GM23248 (cell line): ENCODE measurements at places on chromosomes 2 and 18.

- H3K4me1 ChIP-seq, result no peaks in the 10 kb centered on the region
- no peak overlapping the region for H3K27ac ChIP-seq
- no peak overlapping the region for H3K4me3 ChIP-seq
- H3K36me3 ChIP-seq, result no peaks in the 10 kb centered on the region
- no peaks in the 10 kb centered on the region for H3K27me3 ChIP-seq
Observed at GRCh38 chr2:204863336-204863735, 318.1 kb downstream of the PARD3B start.

DNA sequence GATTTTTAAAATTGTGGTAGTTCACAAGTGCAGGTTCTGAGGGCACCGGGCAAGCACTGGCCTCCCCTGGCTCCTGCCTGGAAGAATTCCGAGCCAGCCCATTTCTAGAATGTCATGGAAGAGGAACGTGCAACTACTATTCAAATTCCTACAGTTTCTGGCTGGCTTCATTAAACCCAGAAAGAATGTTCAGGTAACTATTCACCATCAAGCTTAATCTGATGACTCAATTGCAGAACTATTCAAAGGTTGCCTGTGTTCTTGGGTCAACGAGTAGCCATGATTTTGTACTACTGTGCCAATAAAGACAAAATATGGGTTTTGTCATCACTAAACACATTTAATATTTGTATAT lies 14.3 kb upstream of the MFF start:
- DNase-seq, result no peak
- peaks cover 7% of the 10 kb centered on the region; the same call in 1 of the 2 replicates for H3K4me1 ChIP-seq
- H3K4me3 ChIP-seq, result no peak overlapping the region
- no peaks in the 10 kb centered on the region for H3K36me3 ChIP-seq
- no peak overlapping the region for H3K27ac ChIP-seq

GRCh38 chr2:58970365-58970764 lies 729.2 kb upstream of the FANCL start:
- DNase-seq, result no peak
- H3K4me3 ChIP-seq, result no peak overlapping the region
- no peaks in the 10 kb centered on the region for H3K4me1 ChIP-seq
- H3K27ac ChIP-seq, result no peak overlapping the region
- no peaks in the 10 kb centered on the region for H3K36me3 ChIP-seq

DNA sequence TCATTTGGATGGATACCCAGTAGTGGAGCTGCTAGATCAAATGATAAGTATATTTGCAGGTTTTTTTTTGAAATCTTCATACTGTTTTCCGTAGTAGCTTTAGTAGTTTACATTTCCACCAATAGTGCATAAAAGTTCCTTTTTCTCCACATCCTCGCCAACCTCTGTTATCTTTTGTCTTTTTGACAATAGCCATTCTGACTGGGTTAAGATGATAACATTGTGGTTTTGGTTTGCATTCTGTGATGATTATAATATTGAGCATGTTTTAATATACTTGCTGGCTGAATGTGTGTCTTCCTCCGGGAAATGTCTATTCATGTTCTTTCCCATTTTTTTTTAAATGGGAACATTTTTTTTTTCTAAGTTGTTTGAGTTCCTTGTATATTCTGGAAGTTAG lies 260.0 kb downstream of the GULP1 start:
- no peak overlapping the region for H3K4me3 ChIP-seq
- H3K36me3 ChIP-seq, result no peaks in the 10 kb centered on the region
- H3K27me3 ChIP-seq, result no peaks in the 10 kb centered on the region
- H3K4me1 ChIP-seq, result no peaks in the 10 kb centered on the region
- no peak overlapping the region for H3K27ac ChIP-seq

DNA sequence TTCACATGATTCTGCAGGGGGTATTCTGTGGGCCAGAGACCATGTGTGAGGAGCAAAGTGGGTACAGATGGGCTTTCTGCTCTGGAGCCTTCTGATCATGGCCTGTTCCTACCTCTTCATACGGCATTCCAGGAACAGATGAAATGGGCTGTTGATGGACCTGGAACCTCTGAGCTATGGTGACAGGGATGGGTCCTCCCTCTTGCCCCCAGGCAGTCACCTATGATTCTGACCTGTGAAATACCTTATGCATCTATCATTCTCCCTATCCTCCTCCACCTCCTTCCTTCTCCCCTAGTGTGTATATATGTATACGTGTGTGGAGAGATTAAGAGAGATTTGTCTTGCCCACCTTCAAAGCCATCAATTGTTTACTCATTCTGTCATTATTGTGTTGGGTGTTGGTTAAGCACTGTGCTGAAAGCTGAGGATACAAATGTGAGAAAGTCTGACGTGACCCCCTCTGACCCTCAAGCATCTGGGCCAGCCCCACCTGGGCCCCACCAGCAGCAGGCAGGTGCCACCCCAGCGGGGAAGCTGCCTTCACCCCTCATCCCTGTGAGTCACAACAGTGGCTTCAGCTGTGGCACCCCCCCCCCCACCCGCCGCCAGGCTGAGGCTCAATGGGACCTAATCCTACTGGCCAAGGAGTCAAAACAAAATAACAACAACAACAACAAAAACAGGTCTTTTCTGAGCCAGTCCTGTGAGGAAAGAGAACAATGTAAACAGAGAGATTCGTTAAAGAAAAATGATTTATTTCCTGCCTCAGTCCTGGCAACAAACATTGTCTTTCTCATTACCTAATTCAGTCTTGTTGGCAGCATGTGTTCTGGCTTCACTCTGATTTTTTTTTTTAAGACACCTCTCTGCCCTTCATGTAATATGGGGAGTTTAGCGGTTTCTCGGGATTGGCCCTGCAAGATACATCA lies 103.8 kb upstream of the CDC42EP3 start:
- 0 out of 2 replicates have a peak overlapping the region, but pooled peaks have one; percentile 20 for H3K4me3 ChIP-seq
- DNase-seq, result no peak
- peak overlapping the region; percentile 92 for H3K27ac ChIP-seq
- H3K4me1 ChIP-seq, result peaks cover 79% of the 10 kb centered on the region
- no peaks in the 10 kb centered on the region for H3K27me3 ChIP-seq

DNA sequence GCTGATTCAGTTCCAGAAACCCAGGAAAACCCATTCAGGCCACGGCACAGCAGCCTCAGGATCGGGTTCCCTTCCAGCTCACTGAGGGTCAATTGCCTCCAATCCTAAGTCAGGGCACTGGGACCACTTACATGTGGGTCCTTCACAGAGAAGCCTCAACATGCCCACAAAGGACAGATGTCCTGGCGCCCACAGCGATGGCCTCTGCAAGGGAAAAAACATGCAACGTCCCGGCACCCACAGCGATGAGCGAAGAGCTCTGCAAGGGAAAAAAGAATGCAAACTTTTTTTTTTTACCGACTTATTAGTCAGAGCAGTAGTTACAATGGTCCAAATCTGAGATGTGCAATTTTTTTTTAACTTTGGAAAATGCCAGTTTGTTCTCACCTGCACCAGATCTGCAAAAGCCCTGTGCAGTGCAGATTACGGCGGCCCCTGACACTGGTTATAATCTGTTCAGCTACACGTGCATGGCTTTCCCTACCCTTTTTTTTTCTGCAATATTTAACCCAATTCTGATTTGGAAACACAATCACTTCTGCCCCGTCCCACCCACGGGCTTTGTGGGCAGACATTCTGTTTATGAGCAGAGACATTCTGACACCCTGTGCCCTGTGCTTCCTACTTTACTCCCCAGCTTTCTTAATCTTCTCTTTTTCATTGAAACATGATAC lies 159.3 kb upstream of the SALL3 start:
- no peak for DNase-seq
- no peaks in the 10 kb centered on the region for H3K36me3 ChIP-seq
- H3K4me3 ChIP-seq, result no peak overlapping the region
- no peaks in the 10 kb centered on the region for H3K4me1 ChIP-seq
